ENCODE measurements at places on chromosomes 6 and 20.

- no peak for DNase-seq
Measured at GRCh38 chr6:153160221-153160620, 29.1 kb upstream of the RGS17 start.

- DNase-seq: no peak
Measured at GRCh38 chr20:4635781-4636180, 85.9 kb upstream of the PRND start.

DNA sequence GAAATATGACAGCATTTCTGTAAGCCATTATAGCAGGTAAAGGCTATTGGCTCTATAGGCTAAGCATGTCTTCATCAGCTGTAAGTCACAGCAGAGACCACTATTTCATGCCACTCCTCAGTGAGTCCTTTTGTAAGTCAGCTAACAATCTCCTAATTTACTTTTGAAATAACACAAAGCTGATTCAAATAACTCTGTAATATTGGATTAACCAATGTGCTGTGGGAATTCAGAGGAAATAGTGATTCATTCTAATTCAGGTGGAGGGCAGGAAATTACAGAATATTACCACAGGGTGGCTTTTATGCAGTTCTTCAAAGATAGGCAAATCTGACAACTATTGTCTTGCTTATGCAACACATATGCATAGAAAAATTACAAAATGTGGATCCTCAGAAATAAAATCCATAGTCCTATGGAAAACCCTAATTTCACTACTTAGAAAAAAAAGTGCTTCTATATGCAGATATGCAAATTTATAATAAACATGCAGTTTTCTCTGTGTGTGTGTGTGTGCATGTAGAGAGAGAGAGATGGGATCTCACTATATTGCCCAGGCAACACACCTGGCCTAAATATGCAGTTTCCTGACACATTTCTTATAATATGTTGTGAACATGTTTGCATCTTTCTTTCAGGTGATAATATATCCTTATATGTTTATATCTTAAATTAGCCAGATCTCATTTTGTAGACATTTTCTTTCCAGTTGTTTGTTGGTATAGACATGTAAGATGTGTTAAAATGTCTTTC lies 4.8 kb upstream of the SMIM28 start:
- DNase-seq: no peak

GRCh38 chr6:169813969-169814368 lies 62.5 kb downstream of the ERMARD start:
- no peak for DNase-seq

- DNase-seq: no peak
Measured at GRCh38 chr20:49851231-49851705, 38.6 kb downstream of the SLC9A8 start.

DNA sequence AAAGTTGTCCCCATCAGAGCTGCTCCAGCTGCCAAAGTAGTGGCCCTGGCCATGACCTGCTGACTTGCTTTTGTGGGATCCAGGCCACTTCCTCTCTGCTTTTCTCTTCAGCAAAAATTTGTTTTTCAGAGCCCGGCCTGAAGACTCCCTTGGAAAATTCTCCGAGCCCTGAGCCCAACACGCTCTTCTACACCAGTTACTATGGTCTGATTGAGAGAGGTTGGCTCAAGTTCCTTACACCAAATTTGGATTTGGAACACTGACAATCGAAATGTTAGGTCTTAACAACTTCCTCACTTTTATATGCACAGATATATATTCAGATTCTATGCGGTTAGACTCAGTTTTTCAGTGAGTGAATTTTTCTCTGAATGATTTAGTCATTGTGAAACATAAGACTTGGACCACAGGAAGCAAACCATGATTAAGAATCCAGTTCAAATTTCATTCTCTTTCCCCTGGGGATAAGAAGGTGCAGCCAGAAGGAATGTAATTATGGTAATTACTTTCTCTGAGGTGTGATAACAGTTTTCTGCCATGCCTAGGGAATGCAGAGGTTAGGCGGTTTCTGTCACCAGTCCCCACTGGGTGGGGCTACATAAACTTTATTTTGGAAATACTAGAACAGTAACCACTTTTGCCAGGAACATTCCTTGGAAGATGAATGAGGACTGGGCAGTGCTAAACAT lies 365.2 kb downstream of the SYNE1 start:
- no peak for DNase-seq

DNA sequence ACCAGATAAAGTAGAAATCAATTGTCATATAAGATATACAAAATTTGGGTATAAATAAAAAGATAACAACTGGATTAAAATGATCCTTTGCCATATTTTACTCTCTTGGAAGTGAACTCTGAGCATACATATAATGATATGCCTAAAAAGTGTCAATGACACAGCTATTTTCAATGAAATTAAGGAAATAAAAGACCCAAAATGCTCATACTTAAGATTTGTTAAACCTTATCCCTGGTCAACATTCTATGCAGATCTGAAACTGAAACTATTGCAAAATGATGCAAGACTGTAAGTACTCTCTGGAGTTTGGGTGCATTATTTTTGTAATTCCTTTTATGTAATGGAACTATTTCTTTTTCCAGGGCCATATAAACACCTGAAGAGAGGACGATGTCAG lies 119.0 kb upstream of the SGK1 start:
- DNase-seq: no peak

GRCh38 chr6:24460966-24461365 lies 28.4 kb downstream of the GPLD1 start:
- no peak for DNase-seq

DNA sequence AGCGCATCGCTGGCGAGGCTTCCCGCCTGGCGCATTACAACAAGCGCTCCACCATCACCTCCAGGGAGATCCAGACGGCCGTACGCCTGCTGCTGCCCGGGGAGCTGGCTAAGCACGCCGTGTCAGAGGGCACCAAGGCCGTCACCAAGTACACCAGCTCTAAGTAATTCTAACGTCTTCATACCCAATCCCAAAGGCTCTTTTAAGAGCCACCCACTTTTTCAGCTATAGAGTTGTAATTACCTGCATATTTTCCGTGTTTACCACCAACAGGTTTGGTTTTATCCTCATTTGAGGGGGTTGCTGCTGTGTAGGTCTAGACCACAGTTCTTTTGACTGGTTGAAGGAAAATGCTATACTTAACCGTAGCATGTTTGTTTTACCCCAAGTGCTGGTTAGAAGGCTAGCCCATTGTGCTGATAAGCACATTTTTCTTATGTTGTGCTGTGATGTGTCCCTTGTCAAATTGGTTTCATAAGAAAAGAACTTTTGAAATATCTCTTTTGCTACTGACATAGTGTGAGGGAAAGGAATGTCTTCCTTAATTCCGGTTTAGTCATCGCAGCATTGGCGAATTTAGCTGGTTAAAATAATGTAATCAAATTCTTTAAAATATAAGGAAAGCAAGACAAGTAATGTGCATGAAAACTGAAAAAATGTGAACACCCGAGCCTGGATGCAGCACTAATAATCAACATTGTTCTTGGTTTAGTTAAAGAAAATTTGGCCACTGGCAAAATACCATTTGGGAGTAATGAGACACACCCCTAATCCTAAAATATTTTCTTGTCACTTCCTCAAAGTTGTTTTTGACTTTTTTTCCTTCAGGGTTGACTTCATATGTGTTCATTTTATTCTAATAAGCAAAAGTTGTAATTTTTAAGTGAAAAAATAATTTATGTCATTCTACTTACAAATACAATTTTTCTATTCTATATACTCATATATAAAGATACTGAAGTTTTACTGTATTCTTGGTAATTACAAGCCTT lies 112.8 kb downstream of the HFE start:
- DNase-seq: no peak

DNA sequence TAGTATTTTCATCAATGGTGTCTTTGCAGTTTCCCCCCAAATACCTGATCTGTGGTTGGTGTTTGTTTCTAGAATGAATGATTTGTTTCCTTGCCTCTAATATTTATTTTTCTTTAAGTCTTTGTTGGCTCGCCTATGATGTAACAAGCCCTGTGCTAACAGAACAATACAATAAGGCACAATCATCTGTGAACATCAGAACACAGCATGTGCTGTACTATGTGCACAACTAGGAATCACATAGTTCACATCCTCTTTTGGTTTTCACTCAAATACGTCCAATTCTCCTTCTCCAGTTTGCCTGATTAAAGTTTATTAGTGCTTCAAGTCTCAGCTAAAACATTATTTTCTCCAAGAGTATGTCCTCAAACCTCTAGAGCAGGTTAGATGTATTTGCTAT lies 613.1 kb downstream of the EPHA7 start:
- no peak for DNase-seq

- peak; percentile 71 for DNase-seq
Measured at GRCh38 chr6:24359640-24360454, 2.0 kb upstream of the DCDC2 start.

DNA sequence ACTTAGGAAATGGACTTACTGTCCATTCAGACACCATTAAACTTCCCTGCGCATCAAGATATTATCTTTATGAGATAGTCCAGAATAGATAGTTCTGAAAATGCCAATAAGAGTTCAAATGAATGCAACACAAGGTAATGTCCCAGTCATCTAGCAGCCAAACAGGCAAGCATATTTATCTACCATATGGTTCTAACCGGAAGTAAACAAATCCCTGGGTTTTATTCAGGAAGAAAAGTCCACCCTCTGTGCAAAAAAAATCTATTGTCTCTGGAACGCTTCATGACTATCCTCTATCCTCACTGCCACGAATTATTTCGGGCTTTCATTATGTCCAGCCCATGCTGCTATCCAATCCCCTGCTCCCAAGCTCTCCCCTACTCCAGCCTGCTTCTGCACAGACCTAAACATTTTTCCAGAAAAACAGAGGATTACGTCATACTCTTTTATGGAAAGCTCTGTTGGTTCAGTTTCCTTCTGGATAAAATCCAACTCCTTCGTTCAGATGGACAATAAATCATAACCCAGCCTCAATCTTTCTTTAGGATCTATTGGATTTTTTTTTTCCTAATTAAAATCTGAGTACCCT lies 11.4 kb downstream of the PPIL6 start:
- DNase-seq: no peak

- DNase-seq: no peak
Measured at GRCh38 chr20:61296629-61297019, 44.6 kb downstream of the CDH4 start.

DNA sequence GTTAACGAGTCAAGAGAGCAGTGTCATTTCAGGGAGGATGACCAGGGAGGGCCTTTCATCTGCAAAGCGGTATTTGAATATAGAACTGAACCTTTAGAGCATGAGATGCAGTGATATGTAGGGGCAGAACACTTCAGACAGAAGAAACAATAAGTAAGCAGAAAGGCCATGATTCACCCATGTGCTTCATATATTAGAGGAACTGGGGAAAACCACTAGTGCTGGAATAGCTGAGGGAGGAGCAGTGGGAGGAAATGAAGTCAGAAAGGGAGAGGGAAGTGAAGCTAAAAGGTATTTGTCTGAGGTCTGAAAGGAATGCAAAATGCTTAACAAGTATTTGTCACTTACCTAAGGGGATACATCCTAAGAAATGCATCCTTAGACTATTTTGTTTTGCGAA lies 391.2 kb downstream of the ADGRB3 start:
- DNase-seq: no peak

DNA sequence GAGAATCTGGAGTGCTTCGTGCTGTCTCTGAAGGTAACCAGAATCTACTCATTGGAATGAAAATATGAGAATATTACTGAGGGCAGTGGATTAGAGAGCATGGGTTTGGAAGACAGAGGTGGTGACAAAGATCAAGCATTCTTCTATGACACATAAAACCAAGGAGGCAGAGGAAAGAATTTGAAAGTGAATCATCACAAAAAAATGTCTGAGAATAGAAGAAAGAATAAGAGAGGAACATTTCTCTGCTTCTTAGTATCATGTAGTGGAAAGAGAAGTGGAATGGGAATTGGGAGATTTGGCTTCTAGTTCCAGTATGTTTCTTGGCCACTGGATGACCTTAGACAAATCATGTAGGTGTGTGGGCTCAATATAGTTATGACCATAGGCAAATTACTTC lies 474.0 kb downstream of the TFAP2B start:
- DNase-seq: no peak

GRCh38 chr6:43427406-43428111 lies at the start of gene ABCC10:
Gene ABCC10 (plus strand): TSS chr6:43427541. CDS start chr6:43427979, 438 bp downstream.
- DNase-seq: peak; percentile 94

GRCh38 chr6:96520171-96521115 lies 1.2 kb upstream of the UFL1 start:
- DNase-seq: no peak

GRCh38 chr6:19167251-19167650 lies 669.9 kb upstream of the ID4 start:
- DNase-seq: no peak
